ENCODE measurements at places on chromosomes 7 and 10.

DNA sequence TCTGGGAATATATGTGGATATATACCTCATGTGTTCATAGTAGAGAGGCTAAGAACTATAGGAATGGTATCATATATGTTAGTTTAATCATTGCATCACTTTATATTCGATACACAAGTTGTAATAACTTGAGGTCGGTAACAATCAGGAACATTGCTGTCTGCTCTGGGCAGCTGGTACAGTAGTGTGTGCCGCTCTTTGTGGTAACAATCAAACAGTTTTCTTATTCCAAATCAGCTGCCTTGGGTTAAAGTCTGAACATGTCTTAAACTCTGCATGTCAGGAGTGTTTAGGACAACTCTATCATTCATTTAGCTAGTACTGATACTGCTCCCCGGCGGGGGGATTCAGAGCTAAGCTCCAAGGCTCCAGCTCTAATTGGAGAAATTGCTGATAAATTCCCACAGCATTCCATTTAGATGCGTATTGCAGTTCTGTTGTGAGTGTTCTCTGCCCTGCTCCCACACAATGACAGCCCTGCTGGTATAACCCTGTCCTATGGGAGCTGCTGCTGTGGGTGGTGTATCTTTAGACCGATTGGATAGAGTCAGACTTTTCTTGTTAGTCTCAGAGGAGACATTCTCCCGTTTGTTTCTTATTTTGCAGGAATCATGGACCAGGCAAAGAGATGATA is 707.5 kb upstream of the FZD8 start:
- DNase-seq: no peak
- no peaks in the 10 kb centered on the region for H3K36me3 ChIP-seq
- no peaks in the 10 kb centered on the region for H3K4me1 ChIP-seq
- no peak overlapping the region for H3K4me3 ChIP-seq
- no peaks in the 10 kb centered on the region for H3K27me3 ChIP-seq
- no peak overlapping the region for H3K27ac ChIP-seq

DNA sequence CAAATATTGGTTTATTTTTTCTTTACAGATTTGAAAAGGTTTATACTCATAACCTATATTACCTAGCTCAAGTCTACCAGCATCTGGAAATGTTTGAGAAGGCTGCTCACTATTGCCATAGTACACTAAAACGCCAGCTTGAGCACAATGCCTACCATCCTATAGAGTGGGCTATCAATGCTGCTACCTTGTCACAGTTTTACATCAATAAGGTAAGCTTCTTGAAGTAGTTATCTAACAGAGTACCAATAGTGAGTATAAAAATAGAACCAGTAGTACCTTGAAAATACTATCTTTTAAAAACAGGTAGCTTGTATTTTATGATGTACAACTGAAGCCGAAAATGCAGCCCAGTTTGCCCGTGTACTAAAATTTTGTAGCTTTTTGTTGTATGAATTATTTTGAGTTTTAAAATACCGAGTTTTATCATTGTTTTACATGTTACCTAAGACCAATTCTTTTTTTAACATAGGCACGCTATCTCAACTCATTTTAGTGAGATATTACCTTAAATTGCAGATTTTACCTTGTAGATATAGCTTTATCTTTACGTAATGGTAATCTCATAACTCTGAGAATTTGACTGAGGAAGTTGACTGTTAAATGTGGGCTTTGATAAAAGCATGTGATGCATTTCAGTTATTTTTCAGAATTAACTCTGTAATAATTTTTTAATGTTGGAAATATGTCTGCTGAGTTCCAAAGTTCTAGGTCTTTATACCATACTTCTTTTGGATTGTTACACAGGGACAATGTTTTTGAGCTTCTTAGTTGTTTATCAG is 17.3 kb downstream of the KIFBP start:
- H3K27me3 ChIP-seq: no peaks in the 10 kb centered on the region
- H3K4me1 ChIP-seq: no peaks in the 10 kb centered on the region

DNA sequence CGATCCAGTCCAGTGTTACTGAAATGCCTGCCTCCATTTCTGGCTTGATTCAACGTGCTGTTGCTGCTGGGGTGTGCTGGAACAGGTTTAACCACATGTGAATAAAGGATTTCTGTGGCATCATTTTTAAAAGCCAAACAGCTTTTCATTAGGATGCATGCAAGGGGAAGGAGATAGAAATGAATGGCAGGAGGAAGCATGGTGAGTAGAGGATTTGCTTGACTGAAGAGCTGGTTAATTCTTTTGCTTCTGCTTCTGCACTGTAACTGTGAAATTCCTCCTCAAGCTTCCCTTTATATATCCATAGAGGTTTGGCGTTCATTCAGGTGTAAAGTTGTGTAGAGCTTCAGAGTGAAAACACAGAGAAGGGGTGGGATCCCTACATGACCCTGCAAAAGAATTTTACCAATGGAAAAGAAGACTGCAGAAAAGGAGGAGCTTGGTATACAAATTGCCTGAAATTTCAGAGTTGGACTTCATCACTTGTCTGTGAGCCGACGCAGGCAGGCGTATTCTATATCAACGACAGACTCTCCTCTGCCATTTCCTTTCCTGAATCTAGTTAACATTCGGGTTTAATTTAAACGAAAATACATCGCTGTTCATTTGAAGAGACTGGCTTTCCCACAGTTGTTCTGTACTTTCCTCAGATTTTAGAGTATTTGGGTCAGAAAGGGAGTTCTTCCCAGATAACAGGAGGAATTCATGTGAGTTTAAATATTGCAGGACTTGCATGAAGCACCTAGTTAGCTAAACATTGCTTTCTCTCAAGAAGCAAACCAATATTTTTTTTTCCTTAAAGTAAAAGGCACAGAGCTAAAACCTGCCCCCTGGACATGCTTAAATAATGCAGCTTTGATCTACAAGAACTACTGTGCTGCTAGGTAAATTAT is at the start of gene SOSTDC1:
SOSTDC1 (minus strand) TSS at position 270 of the 893 bp plus-strand sequence; CDS start at position 200, 70 bp downstream.
- H3K4me3 ChIP-seq: no peak within 1 kb of the TSS
- peaks cover 16% of the 10 kb centered on the region for H3K27me3 ChIP-seq
- no peak for DNase-seq
- no peaks in the 10 kb centered on the region for H3K4me1 ChIP-seq
- no peaks in the 10 kb centered on the region for H3K36me3 ChIP-seq

DNA sequence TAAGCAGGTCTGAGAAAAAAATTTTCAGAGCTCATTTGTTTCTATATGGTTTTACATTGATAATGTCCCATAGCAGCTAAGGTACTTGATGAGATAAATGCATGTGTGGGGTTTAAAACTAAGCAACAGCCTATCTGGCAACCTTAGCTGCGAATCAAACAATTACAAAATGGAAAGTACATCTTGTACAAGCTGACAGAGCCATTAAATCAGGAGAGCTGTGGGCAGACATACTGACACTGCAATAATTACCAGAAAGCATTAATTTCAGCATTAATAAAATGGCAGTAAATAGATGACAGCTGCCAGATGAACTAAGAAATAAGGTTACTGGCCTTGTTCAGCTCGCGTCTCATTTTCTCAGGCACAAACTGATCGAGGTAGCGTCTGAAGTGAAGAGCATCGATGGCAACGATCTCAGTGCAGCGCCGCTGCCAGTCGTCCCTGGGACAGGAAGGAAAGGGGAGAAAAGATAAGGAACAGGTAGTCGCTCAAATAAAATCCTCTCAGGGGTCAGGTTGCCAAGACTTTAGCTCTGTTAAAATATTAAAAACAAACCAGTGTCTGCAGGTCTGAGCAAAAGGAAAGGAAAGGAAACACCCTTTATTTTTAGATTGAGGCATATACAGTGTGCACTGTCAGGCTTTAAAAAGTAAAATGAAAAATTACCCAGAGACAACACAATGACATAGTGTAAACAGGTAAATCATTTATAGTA is 79.7 kb upstream of the OGDHL start:
- H3K27ac ChIP-seq: no peak overlapping the region
- no peak overlapping the region for H3K4me3 ChIP-seq
- H3K36me3 ChIP-seq: peaks cover 47% of the 10 kb centered on the region
- no peaks in the 10 kb centered on the region for H3K4me1 ChIP-seq

- DNase-seq: no peak
- peaks cover 2% of the 10 kb centered on the region for H3K36me3 ChIP-seq
- peaks cover 6% of the 10 kb centered on the region for H3K27me3 ChIP-seq
- H3K27ac ChIP-seq: no peak overlapping the region
- H3K4me3 ChIP-seq: no peak overlapping the region
Measured at GRCh38 chr10:11516431-11516746, 95.1 kb downstream of the USP6NL start.

Measured in central memory CD8-positive, alpha-beta T cell (primary cell).